ENCODE measurements at places on chromosomes 7 and 10.

GRCh38 chr7:40709062-40709964, 574.5 kb downstream of the SUGCT start:
- DNase-seq = no peak

- DNase-seq = no peak
Observed at GRCh38 chr7:151007469-151007898, 16.7 kb downstream of the NOS3 start.

DNA sequence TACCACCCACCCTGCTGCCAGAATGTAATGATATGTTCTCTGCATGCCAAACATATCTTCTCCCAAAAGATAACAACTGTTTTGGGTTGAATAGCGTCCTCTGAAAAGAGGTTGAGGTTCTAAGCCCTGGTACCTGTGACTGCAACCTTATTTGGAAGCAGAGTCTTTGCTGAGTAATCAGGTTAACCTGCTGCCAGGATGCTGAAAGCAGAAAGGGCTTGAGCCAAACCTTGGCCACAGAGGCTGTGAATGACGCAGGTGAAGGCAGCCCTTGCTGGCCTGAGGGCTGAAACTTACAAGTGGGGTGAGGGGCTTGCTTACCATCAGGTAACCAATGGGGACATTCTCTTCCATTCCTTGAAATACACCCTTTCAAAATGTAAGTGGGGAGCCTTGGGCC, 151.8 kb upstream of the RHEB start:
- DNase-seq = no peak

DNA sequence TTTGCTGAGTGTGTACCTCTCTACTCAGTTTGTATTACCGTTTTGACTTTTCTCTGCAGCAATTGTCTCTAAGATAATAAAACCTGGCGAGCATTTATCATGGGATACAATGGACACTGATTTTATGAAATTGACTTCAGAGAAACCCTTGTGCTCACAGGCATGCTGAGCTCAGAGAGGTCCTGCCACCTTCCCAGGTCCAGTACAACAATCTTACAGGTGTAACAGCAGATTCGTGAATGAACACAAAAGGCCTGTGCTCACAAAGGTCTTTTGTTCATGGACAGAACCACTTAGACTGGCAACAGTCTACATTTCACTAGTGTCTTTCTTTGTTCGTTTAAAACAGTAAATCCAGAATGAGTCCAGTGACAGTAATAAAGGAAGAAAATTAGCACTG, 43.2 kb downstream of the HECW1 start:
- no peak for DNase-seq

DNA sequence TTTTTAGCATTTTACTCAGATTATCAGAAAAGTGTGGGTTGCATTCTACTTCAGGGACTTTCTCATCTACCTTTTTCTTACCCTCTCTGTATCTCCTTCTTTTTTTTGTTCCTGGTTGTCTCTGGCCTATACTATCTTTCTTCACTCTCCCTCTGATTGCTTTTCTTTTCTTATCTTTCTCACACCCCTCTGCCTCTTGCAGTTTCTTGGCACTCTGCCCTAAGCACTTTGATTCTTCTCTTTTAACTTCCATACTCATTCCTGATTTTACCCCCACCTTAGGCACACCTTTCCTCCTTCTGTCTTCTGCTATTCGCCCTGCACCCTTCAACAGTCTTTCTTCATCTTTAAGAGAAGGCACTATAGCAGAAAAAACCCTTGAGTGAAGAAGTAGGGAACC, 92.8 kb upstream of the HPS1 start:
- DNase-seq = no peak

DNA sequence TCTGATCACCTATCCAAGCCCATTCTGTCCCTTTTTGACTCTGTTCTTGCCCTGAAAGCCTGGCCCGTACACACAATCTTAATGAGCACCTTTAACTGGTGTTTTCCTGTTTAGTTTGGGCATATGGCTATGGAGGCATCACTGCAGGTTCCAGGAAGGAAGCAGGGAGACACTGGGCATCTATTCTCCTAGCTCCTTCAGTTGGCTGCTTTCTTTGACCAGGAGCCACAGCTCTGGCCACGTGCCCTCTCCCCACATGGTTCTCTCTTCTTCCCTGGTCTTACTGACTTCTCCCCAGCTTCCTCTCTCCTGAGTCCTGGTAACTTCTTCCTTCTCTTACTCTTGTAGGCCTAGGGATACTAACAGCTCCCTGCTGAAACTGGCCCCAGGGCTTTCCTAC, 144.4 kb downstream of the CREB5 start:
- DNase-seq = no peak

DNA sequence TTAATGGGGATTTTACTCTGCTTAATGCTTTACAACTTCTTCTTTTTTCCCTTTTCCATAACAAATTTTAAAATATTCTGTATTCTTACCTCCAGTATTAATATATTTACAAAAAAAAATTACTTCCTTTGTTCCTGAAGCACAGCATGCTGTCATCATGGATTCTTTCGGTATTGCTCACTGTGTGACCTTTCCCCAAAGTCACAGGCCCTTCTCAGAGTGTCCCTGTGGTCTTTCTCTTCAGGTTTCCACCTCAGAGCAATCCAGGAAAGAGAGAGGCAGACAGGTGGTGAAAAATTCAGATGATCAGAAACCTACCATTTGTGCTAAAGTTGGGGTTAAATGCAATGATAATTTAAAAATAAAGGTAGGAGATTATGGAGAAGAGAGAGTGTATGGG, 13.0 kb downstream of the AOAH start:
- no peak for DNase-seq

- DNase-seq = no peak
Observed at GRCh38 chr7:24858108-24858977, 101.1 kb upstream of the GSDME start.

- no peak for DNase-seq
Observed at GRCh38 chr7:124765401-124766352, at the start of gene GPR37. Gene GPR37 (minus strand): TSS chr7:124765792. CDS start chr7:124764976, 816 bp downstream.

DNA sequence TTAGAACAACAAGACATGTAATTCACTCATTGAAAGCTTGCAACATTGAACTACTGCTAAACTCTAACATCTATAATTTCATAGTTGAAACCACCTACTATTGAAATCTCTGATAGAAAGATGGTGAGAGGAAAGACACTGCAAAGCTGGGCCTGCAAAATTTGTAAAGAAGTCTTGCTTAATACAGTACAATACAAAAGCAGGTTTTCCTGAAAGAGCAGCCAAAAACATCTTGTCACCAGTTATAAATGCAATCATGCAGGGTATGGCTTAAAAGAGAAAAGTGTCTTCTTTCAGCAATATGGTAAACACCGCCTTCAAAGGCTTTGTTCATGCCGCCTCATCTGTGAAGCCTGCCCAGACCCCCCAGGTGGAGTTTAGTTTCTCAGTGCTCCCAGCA, 109.2 kb downstream of the ANK3 start:
- DNase-seq = no peak

GRCh38 chr7:42650701-42651100, 261.2 kb downstream of the C7orf25 start:
- no peak for DNase-seq

GRCh38 chr10:87691506-87692070, 31.9 kb downstream of the PAPSS2 start:
- DNase-seq = no peak

DNA sequence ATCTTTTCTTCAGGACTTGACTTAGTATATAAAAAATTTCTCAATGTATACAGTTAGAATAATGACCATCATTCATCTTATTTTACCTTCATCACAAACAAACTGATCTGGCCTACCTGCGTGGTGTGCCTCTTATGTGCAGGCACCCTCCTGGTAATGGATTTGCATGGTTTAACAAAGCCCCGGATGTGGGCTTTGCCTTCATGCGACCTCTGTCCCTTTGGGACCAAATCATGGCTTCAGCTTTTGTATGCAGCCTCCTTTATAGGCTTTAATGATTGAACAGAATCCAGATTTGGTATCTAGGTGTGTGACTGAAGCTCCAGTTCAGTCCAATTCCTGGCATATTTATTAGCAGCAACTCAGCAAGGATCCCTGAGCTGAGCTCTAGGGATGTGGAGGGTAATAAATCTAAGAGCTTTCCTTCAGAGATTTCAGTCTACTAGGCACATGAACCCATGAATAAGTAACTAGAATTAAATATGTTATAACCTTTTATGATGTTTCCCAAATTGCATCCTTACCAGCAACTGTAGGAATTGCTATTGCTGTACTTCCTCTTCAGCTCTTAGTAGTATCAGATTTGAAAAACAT, 256.9 kb downstream of the ABCA13 start:
- DNase-seq = no peak

DNA sequence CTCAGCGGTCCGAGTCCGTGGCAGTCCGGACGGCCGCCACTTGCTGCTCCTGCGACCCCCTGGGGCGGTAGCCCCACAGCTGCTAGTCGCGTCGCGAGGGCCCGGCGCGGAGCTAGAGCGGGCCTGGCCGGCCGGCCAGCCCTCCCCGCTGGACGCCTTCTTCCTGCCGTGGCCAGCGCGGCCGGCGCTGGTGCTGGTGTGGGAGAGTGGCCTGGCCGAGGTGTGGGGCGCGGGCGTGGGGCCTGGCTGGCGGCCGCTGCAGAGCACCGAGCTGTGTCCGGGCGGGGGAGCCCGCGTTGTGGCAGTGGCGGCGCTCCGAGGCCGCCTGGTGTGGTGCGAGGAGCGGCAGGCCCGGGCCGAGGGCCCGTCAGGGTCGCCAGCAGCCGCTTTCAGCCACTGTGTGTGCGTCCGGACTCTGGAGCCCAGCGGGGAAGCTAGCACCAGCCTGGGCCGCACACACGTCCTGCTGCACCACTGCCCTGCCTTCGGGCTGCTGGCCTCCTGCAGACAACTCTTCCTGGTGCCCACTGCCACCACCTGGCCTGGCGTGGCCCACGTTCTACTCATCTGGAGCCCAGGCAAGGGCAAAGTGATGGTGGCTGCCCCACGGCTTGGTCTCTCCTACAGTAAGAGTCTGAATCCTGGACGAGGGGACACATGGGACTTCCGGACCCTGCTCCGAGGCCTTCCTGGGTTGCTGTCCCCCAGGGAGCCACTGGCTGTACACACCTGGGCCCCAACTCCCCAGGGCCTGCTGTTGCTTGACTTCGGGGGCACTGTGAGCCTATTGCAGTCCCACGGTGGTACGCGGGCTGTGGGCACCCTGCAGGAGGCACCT, 631 bp downstream of the HPS6 start:
- peak; percentile 32 for DNase-seq

DNA sequence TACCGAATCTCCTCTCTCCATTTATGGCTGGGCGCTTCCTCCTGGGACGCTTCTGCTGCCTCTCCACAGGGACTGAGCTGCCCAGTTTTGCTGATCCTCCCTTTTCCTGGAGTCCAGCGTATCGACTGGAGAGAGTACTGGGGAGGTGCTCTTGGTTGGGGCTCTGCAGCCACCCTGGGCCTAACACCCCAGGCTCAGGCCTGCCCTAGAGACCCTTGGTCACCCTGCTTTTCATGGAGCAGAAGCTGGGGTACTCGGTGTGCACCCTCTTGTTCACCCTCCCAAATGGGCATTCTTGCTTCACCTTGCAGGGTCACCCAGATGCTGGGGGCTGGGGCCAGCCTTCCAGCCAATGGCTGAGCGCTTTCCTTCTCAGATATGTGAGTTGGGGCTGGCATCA, 88.8 kb upstream of the RET start:
- DNase-seq = no peak

DNA sequence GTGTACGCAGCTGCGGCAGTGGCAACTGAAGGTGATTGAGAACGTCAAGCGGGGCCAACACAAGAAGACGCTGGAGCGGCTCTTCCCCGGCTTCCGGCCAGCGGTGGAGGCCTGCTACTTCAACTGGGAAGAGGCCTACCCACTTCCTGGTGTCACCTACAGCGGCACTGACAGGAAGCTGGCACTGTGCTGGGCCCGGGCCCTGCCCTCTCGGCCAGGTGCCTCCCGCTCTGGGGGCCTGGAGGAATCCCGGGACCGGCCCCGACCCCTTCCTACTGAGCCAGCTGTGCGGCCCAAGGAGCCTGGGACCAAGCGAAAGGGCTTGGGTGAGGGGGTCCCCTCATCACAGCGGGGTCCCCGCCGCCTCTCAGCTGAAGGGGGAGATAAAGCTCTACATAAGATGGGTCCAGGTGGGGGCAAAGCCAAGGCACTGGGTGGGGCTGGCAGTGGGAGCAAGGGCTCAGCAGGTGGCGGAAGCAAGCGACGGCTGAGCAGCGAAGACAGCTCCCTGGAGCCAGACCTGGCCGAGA, 6.5 kb downstream of the ZSWIM8 start:
- no peak for DNase-seq

DNA sequence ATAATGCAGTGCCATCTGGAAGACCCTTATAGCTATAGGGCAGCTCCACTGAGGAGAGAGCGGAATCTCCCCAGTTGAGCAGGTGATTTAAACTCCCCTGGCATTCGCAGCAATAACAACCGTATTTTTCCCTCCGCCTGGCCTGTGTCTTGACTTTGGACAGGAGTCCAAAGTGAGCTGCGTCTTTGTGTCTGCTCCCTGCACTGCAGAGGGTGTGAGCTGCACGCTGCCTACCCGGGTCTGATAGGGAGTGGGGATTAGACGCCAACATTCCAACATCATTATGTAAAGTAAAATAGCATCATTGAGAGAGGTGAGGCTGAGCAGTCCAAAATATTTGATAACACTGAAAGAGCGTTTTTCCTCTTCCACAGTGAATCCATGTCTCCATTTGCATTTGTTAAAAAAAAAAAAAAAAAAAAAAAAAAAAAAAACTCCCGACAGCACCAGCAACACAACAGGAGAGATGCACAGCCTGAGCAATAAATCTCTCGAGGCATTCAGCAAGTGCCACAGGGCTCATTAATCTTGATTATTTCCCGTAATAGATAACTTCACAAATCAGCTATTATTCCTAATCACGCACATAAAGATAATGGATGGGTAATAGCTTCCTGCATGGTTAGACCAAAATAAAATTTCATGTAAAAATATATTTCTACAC, 68.6 kb downstream of the CELF2 start:
- DNase-seq = no peak

DNA sequence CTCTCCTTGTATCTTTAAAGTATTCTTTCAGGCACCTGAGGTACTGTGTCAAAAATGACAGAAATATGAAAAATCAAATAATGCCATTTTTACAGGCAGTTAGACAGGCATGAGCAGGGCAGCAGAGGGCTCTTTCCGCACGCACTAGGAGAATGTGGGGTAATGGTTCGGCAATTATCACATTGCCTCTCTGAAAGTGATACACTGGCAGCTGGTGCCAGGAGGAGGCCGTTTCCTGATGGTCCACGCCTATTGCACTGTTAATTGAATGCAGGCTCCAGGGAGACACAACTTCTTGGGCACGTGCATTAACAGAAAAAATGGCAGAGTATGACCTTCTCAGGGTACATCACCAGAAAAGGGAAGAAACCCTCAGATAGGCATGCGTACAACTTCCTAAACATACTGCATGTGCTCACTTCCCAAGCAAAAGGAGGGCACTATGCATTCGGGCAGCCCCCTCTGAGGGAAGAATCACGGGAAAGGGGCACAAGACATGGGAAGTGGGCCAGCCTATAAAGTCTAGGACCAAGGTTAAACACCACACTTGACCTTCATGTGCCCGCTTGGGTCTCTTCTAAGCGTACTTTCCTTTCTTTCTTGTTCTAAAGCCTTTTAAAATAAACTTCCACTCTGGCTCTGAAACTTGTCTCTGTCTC, 161.7 kb downstream of the TNS3 start:
- no peak for DNase-seq
